ENCODE measurements at places on chromosomes 7 and 10. TPM values are rescaled to one million over a fixed set of nuclear protein-coding genes. Genes with fewer than 3 reads are reported as not detected.

Gene ZNF239
- total RNA-seq: 3.4 TPM

DNA sequence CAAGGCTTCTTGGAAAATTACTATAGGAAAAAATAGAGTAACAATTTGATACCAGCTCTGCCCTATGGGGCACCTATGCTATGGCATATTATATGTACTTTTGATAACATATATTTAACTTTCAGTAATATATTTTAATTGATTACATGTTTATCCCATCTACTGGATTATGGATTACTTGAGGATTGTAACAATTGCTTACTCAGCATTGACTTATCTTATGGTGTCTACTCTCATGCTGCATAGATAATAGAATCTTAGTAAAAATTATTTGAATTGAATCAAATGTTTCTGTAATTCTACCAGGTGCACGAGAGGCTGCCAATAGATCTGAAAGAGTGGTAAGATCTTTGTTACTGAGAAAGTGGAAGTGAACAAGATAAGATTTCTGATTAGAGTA is 57.8 kb upstream of the CALCR start:
- H3K27me3 ChIP-seq: no peaks in the 10 kb centered on the region
- H3K27ac ChIP-seq: no peak overlapping the region
- H3K4me1 ChIP-seq: no peaks in the 10 kb centered on the region

GRCh38 chr10:35257057-35257983 is 79.0 kb upstream of the CCNY start:
- H3K4me3 ChIP-seq: no peak overlapping the region
- H3K27ac ChIP-seq: no peak overlapping the region
- H3K4me1 ChIP-seq: no peaks in the 10 kb centered on the region
- no peaks in the 10 kb centered on the region for H3K36me3 ChIP-seq

- no peak overlapping the region for H3K4me3 ChIP-seq
- H3K4me1 ChIP-seq: no peaks in the 10 kb centered on the region
Measured at GRCh38 chr10:82171899-82172298, 296.9 kb downstream of the NRG3 start.

DNA sequence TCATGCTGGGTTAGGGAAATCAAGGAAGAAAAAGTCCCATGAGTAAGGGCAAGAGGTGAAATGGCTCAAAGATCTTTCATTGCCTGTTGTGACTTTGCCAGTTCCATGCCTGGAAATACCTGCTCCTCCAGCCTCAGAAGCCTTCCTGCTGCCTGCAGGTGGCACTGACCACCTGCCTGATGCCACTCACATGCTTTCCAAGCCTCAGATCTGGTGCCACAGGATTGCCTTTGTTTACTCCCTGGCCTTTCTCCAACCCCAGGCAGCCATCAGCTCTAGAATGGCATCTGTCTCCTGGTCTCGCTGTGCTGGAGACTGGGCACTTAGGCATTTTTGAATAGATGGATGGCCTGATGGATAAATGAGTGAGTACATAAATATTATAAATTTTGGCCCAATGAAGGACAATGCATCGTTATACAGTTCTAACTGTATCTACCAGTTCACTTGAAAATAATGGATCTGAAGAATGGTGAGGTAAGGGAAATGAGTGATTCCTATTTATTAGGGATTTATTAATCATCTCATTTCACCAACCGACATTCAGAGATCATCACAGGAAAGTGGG is 657.2 kb downstream of the INHBA start:
- H3K27me3 ChIP-seq: no peaks in the 10 kb centered on the region
- H3K4me3 ChIP-seq: no peak overlapping the region
- no peaks in the 10 kb centered on the region for H3K36me3 ChIP-seq
- no peaks in the 10 kb centered on the region for H3K4me1 ChIP-seq

GRCh38 chr10:74394416-74394969 is 243.5 kb downstream of the ADK start:
- H3K4me1 ChIP-seq: no peaks in the 10 kb centered on the region
- H3K36me3 ChIP-seq: no peaks in the 10 kb centered on the region
- no peak for DNase-seq
- no peak overlapping the region for H3K4me3 ChIP-seq

DNA sequence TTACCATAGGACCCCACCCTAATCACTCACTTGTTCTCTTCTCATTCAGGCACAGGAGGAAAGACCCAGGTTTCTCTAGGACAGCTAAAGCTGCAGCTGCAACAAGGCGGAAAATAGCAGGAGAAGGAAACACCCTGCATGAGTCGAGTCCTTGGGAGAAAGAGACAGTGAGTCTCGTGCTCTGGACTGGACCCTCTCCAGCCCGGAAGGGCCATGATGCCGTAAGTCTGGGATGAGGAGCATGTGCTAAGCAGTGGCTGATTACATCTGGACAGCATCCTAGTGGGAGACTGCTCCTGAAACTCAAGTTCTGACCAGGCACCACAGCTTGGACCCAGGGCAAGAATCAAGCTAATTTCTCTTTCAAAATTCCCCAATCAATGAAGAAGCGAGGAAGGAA is 39.4 kb downstream of the FBXW4 start:
- H3K27ac ChIP-seq: no peak overlapping the region
- DNase-seq: no peak
- H3K4me3 ChIP-seq: no peak overlapping the region
- no peaks in the 10 kb centered on the region for H3K4me1 ChIP-seq
- no peaks in the 10 kb centered on the region for H3K27me3 ChIP-seq
- H3K36me3 ChIP-seq: peaks cover 10% of the 10 kb centered on the region

DNA sequence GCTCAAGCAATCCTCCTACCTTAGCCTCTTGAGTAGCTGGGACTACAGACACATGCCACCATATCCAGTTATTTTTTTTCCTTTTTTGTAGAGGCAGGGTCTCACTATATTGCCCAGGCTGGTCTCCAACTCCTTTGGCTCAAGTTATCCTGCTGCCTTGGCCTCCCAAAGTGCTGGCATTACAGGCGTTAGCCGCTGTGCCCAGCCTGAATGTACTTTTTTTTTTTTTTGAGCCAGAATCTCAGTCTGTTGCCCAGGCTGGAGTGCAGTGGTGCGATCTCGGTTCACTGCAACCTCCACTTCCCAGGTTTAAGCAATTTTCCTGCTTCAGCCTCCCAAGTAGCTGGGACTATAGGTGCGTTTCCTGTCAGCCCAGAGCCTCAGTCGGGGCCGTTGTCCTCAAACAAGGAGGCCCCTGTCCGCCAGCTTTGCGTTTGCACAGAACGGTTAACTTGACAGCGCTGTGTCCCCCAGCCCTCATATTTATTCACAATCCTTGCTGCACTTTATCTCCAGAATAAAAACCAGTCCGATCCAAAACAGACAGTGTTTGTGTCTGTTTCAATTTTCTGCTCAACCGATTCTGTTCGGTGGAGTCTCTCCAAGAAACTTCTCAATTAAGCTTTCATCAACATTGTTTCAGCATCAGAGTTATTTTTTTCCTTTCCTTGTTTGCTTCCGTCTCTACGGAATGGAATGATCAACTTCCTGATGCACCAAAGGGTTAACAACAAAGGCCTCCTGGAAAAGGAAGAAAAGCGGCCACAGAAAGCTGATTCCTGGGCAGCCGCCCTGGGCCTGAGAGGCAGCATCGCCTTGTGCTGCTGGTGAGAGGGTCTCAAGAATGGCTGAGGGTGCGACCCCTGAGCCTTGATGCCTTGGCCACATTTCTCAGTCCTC is 64.5 kb downstream of the PDIA4 start:
- H3K4me1 ChIP-seq: no peaks in the 10 kb centered on the region
- no peak for DNase-seq
- H3K27ac ChIP-seq: peak overlapping the region; percentile 73

DNA sequence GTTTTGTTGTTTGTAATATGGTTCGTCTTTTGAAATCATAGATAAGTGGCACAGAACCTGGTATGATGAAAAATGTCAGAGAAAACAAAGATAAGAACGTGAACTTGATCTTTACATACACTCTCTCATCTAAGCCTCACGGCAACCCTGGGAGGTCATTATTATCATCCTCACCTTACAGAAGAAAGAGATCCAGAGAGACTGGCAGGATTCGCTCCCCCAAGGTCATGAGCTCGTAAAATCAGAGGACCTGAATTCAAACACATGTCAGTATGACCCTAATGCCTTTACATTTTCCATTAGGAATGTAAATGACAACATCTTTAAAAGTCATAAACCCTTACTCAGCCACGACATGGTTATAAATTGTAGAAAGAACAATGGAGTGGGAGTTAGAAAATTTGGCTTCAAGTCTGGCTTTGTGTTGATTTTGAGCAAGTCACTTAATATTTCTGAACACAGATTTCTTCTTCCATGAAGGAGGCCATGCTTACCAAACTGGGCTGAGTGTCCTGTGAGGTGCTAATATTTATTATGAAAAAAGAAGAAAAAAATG is 35.9 kb downstream of the HIPK2 start:
- peaks cover 12% of the 10 kb centered on the region for H3K4me1 ChIP-seq
- H3K27ac ChIP-seq: no peak overlapping the region
- no peak overlapping the region for H3K4me3 ChIP-seq
- no peaks in the 10 kb centered on the region for H3K36me3 ChIP-seq
- DNase-seq: no peak

DNA sequence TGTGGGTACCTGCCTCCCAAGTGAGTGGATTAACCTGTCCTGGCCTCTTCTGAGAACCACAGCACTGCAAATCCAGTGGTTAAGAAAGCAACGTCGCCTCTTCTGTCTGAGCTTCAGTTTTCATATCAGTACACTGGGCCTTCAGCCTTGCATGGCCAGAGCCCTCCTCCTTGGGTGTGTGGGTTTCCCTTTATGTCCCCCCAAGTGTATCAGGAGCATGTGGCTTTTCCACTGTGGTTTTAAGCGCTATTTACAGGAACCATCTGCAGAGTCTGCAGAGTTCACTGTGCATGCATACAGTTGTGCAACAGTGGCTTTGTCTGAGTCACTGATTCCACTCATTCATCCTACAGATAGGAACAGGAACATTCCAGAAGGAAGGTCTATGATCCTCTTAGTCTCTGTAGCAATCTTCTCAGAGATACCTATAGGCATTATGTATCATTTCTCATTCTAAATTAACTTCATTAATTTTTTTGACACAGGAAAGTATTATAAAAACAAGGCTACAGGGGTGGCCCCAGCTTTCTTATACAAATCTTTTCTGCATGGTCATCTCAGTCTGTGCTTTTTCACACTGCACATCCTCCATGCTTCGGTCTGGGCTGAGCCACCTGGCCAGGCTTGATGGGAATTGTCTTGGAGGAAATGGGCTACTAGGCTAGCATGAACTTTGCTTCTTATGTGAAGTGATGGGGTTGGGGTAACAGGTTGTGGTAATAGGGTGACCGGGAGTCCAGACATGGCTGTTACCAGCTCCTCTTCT is 17.1 kb downstream of the MBL2 start:
- H3K4me3 ChIP-seq: no peak overlapping the region
- H3K27ac ChIP-seq: no peak overlapping the region

- peak; percentile 23 for DNase-seq
- H3K27ac ChIP-seq: no peak overlapping the region
- no peaks in the 10 kb centered on the region for H3K4me1 ChIP-seq
- H3K4me3 ChIP-seq: no peak overlapping the region
- no peaks in the 10 kb centered on the region for H3K36me3 ChIP-seq
- no peaks in the 10 kb centered on the region for H3K27me3 ChIP-seq
Measured at GRCh38 chr10:132865171-132865631, 77.2 kb downstream of the CFAP46 start.

GRCh38 chr10:28382525-28383269 is 79.8 kb upstream of the MPP7 start:
- H3K27ac ChIP-seq: no peak overlapping the region
- no peaks in the 10 kb centered on the region for H3K36me3 ChIP-seq
- H3K4me1 ChIP-seq: no peaks in the 10 kb centered on the region
- H3K27me3 ChIP-seq: no peaks in the 10 kb centered on the region
- DNase-seq: no peak
